Stimulated activated CD4-positive, alpha-beta T cell treated with anti-CD3 and anti-CD28 coated beads, Interleukin-1b, Interleukin-23, amount 100 ng/mL, for 24 hours (primary cell): ENCODE measurements at places on chromosomes 5 and 9.

DNA sequence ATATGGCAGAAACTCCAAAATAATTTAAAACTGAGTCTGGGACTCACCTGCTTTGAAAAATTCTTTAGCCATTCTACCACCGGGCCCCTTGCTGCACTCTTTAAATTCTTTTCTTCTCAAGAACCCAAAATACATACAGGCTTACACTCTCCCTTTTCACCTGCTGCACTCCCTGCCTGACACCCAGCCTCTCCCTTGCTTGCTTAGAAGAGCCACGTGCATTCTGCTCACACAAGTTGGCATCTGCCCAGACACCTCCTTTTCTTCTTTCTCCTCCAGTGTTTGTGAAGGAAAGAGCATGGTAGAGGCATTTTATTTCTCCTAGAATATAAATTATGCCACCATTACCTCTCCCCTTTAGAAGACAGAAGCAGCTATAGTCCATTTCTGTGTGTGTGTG, 39.0 kb upstream of the AOPEP start:
- DNase-seq, result no peak

DNA sequence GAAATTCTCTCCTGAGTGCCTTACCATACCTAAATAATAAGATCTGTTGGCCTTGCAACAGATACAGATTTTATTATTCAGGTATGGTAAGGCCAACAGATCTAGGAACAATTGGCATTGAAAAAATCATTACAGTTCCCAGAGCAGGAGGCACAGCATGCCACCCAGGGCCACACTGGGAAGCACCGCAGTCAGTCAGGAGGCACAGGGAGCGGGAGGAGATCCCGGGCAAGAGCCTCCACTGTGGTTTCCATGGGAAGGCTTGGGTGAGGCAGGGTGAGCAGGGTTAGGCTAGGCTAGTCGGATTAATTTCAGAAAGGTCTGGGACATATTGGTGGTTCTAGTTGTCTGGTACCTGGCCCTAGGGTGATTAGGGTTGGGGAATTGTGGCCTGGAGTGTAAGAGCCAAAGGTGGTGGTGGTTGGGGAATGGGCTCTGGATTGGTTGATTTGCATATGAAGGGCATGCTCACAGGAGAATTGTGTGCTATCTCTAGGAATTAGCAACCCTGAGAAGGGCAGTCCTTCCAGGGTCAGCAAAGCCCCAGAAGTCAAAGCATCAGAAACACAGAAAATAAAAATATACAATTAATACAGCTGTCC, 111.4 kb downstream of the PDE8B start:
- no peak for DNase-seq

DNA sequence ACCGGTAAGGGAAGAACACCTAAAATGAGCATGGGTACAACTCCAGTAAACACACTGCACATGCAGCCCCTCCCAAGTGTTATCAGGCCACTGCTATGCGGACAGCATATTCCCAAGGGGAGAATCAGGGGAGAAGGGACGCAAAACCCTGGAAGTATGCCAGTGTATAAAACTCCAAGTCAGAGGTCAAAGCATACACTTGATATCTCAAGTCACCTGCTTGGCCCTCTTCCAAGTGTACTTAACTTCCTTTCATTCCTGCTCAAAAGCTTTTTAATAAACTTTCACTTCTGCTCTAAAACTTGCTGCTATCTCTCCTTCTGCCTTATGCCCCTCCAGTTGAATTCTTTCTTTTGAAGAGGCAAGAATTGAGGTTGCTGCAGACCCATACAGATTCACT, 408.1 kb downstream of the HTR1A start:
- DNase-seq, result no peak

DNA sequence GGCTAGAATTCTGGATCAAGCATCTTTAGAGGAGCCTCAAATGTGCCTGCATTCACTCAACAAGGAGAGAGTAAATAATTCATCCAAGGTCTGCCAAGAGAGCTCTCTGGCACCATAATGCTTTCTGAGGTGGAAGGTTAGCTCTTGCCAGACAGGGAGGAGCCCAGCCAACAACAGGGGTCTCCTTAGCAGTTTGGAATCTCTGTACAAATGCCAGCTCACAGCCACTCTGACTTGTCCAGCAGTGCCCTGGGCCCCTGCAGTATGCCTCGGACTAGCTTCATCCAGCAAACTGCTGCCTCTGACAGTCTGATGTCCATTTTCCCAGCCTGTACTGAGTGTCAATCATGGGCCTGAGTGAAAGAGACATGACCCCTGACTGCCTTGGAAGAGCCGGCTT, 127.2 kb upstream of the SLC44A1 start:
- DNase-seq, result no peak

DNA sequence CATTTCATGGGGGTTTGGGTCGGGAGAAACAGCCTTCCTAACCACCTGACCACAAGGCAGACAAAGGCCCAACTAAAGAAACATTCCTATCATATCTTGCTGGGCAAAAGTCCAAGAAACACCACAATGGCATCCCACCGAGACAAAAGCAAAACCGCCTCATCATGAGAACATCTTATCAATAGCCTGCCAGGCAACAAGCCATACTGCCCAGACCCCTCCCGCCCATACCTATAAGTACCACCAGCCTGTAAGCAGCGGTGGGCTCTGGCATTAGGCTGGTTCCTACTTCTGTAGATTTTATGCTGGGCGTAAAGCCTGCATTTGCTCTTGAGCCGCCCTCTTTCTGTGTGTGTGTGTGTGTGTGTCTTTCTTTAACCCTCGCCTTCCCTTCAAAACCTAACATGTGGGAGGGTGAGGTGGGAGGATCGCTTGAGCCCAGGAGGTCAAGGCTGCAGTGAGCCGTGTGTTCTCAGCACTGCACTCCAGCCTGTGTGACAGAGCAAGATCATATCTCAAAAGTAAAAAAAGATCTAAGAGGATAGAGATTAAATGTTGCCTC, 56.9 kb downstream of the PDE6A start:
- DNase-seq, result no peak

DNA sequence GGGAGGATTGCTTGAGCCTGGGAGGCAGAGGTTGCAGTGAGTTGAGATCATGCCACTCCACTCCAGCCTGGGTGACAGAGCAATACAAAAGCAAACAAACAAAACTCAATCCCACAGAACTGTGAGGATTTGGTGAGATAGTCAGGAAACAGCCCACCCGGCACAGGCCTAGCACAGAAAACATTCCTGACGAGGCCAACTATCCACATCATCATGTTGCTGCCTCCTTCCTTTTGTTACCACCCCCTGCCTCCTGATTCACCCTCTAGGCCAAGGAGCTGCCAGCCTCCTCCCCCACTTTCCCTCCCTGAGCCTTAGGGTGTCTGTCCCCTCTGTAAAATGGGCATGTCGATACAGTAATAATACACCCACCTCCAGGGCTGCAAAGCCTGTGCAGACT, 39.0 kb downstream of the STK10 start:
- DNase-seq, result no peak

DNA sequence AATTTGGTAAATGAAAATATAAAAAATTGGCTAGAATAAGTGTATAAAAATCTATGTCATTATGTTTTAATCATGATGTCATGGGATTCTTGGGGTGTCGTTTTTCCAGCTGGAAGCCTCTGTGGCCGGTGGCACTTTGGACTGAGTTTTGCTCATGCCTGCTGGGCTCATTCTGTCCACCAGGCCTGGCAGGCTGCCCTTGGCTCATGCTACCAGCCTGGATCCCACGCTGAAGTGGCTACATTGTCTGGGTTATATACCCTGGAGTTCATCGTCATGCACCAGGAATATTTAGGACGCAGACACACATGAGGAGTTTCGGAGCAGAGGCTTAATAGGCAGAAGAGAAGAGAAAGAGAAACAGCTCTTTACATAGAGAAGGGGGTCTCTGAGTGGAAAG, 1913.7 kb upstream of the WWC1 start:
- no peak for DNase-seq

GRCh38 chr5:72244862-72245371, 75.1 kb downstream of the MRPS27 start:
- DNase-seq, result no peak

DNA sequence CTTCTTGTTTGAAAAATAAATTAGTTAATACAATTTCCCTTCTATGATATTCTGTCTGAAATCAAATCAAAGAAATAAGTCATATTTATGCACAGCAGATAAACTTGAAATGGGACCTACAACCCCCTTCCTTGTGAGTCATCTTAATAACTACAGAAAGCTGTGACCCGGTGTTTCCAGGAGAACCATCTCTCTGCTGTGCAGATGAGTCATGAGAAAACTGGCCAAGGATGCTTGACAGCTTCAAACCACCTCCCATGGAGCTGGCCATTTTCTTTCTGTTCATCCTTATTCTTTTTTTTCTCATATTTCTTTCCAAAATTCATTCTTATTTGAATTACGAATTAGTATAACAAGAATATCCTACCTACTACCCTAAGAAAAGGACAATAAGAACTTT, 43.4 kb upstream of the NR4A3 start:
- DNase-seq, result no peak

- DNase-seq, result no peak
These were observed 37.0 kb upstream of the LRRC19 start for GRCh38 chr9:27042476-27042875.

- DNase-seq, result no peak
These were observed 27.5 kb upstream of the GPR21 start for GRCh38 chr9:123005964-123006363.

GRCh38 chr5:68037546-68037945, 178.0 kb upstream of the PIK3R1 start:
- no peak for DNase-seq

DNA sequence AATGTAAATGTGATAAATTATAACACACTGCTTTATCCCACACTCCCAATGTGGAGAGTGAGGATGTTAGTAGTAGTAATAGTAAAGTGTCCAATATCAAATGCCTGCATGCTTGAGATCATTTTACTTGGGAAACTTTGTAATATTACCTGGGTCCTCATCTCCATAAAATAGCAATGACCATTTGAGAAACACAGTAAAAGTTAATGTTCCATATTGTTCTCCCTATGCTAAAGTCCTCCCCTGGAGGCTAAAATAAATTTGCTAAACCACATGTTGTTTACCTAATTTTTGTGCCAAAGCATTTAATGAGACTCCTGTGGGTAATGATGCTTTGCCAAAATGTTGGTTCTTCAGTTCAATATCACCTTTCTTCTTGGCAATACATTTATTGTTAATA, 291.2 kb downstream of the CDH10 start:
- DNase-seq, result no peak

DNA sequence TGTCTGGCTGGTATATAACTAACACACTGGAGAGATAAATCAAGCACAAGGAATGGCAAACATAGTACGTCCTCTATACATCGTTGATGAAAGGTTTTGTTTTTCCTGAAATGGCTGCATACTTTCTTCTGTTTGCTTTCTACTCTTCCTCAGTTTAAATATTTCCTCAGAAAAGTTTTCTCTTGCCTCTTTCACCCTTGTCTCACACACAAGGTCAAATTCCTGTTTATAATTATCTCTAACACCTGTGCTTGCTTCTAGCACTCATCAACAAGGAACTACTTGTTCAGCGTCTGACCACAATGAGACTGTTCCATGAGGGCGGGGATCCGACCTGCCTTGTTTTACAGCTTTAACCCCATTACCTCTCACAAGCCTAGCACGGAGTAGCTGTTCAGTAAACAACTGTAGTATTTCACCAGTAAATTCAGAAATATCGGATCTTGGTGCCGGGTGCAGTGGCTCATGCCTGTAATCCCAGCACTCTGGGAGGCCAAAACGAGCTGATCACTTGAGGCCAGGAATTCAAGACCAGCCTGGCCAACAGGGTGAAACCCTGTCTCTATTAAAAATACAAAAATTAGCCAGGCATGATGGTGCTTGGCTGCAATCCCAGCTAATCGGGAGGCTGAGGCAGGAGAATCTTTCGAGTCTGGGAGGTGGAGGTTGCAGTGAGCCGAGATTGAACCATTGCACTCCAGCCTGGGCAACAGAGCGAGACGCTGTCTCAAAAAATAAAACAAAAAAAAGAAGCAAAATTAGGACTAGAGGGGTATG, 37.0 kb downstream of the NR6A1 start:
- no peak for DNase-seq
